ENCODE measurements at places on chromosomes 7 and 10. TPM values are rescaled to one million over a fixed set of nuclear protein-coding genes. Genes with fewer than 3 reads are reported as not detected.
A peak's percentile ranks its signal among the peaks of the same experiment; 100 is the strongest.

The NKX2-3 gene
- total RNA-seq, result not detected

DNA sequence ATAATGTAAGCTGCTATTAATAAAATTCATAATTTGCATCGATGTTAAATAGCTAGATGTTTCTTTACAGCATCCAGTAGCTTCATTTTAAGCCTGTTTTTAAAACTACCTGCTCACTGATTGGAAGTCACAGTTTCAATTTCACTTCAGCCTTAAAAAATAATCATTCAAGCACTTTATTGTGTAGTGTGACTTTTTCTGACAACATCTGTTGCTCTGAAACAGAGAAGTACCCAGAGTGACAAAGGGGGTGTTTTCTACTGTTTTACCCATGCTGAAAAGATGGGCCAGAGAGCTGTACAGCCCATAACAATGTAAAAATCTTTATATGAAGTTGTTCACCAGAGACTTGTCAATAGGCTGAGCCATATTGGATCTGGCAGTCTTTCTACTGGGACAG, 437.2 kb downstream of the MDFIC start:
- no peaks in the 10 kb centered on the region for H3K27me3 ChIP-seq
- no peak for DNase-seq
- no peak overlapping the region for H3K4me3 ChIP-seq

- peak; percentile 76 for DNase-seq
- H3K4me3 ChIP-seq, result no peak overlapping the region
- no peaks in the 10 kb centered on the region for H3K4me1 ChIP-seq
- H3K27me3 ChIP-seq, result peaks cover 9% of the 10 kb centered on the region
- H3K27ac ChIP-seq, result no peak overlapping the region
Observed at GRCh38 chr10:80413271-80413996, 5.1 kb downstream of the PRXL2A start.

The TMEM184A gene
- total RNA-seq, result under 0.01 TPM

DNA sequence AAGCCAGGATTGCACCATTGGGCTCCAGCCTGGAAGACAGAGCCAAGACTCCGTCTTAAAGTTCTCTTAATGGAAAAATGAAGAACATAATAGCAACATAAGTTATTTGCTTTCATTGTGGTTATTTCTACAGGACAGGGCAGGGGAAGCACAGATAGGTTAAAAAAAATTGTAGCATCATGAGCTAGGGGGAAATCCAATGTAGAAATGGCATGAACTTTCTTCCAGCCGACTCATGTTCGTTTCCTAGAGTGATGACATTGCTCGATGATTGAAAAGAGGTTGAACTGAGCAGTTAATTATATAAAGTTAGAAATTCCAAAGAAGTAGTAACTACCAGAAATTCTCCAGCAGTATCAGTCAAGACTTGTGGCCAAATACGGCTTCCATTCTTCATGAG, 64.9 kb downstream of the DAGLB start:
- H3K4me3 ChIP-seq, result no peak overlapping the region
- no peak for DNase-seq
- peaks cover 18% of the 10 kb centered on the region for H3K4me1 ChIP-seq
- peak overlapping the region; percentile 17 for H3K27ac ChIP-seq

GRCh38 chr7:103571586-103571985, 125.6 kb upstream of the SLC26A5 start:
- no peaks in the 10 kb centered on the region for H3K4me1 ChIP-seq
- H3K27me3 ChIP-seq, result no peaks in the 10 kb centered on the region
- H3K4me3 ChIP-seq, result no peak overlapping the region
- DNase-seq, result no peak
- H3K36me3 ChIP-seq, result no peaks in the 10 kb centered on the region

The CELF2 gene
- 25.1 TPM for total RNA-seq

GRCh38 chr7:31816810-31817209, 129.8 kb downstream of the PPP1R17 start:
- no peak overlapping the region for H3K27ac ChIP-seq
- no peaks in the 10 kb centered on the region for H3K4me1 ChIP-seq
- H3K36me3 ChIP-seq, result no peaks in the 10 kb centered on the region
- no peak overlapping the region for H3K4me3 ChIP-seq
- DNase-seq, result peak; percentile 10
- no peaks in the 10 kb centered on the region for H3K27me3 ChIP-seq

DNA sequence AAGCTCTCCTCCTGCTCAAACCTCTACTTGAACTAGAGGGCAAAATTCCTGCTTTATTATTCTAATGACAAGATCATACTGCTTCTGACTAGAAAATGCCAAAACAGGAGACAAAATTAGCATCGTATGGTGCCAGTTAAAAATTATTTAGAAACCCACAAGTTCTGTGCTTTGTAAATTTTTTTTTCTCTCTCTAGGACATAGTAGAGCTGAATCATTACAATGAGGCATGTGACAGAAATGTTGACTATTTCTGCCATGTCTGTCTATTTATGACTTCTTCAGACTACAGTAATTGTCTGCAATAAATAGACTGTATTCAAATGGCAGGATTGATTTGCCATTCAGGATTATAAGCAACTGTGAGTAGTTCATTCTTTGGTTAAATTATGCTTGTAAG, 335.8 kb downstream of the PRPF18 start:
- H3K27me3 ChIP-seq, result no peaks in the 10 kb centered on the region
- no peak overlapping the region for H3K4me3 ChIP-seq
- peaks cover 12% of the 10 kb centered on the region for H3K4me1 ChIP-seq
- H3K36me3 ChIP-seq, result no peaks in the 10 kb centered on the region
- H3K27ac ChIP-seq, result no peak overlapping the region

- H3K36me3 ChIP-seq, result no peaks in the 10 kb centered on the region
- DNase-seq, result no peak
- peak overlapping the region; percentile 65 for H3K4me3 ChIP-seq
- no peaks in the 10 kb centered on the region for H3K27me3 ChIP-seq
- no peaks in the 10 kb centered on the region for H3K4me1 ChIP-seq
Observed at GRCh38 chr10:71889388-71889987, 38.4 kb upstream of the PSAP start.

The TBC1D12 gene
- total RNA-seq, result 13.9 TPM

The GRM3 gene
- not detected for total RNA-seq

DNA sequence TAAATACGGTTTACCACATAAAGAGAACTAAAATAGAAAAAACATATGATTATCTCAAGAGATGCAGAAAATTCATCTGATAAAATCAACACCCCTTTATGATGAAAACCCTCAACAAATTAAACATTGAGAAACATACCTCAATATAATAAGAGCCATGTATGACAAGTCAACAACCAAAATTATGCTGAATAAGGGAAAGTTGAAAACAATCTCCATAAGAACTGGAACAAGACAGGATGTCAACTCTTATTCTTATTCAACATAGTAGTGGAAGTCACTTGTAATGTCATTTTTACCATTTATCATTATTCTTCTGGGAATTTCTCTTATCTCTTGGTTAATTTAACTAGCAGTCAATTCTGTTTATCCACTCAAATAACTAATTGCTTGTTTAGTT, 79.0 kb downstream of the PCDH15 start:
- no peaks in the 10 kb centered on the region for H3K4me1 ChIP-seq
- no peak for DNase-seq
- no peak overlapping the region for H3K27ac ChIP-seq
- no peaks in the 10 kb centered on the region for H3K27me3 ChIP-seq

DNA sequence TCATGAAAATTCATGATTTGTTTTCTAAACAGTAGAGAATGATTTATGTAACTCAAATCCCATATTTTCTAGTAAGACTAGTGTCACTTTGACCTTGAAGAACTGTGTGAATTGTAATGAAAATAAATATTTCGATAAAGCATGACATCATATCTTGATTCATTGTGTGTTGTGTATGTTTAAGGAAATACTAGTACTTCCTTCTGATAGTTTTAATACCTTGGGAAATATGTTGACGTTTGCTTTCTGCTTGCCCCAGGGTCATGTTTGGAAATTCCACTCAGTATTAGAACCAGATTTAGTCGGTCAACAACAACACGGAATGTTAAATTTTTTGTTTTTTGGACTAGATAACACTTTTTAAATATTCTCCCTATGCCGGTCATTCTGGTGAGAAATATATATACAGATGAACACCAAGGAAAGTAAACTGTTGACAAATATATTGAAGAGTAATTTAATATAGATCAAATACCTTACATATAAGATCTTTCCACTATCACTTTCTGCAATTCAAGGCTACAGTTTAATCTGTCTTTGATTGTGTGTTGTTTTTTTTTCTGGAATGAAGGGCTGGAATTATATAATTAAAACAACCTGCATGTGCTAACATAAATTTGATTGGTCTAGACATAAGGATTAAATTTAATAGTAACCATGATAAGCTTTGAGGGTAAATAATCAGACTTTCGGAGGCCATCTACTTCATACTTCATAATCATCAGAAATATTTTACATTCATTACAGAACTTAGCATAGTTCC, 126.2 kb downstream of the MDFIC start:
- no peaks in the 10 kb centered on the region for H3K27me3 ChIP-seq
- DNase-seq, result peak; percentile 88
- H3K4me3 ChIP-seq, result no peak overlapping the region

GRCh38 chr7:96548664-96549063, 161.0 kb downstream of the SEM1 start:
- DNase-seq, result no peak
- H3K27me3 ChIP-seq, result no peaks in the 10 kb centered on the region
- no peak overlapping the region for H3K4me3 ChIP-seq
- H3K4me1 ChIP-seq, result no peaks in the 10 kb centered on the region

DNA sequence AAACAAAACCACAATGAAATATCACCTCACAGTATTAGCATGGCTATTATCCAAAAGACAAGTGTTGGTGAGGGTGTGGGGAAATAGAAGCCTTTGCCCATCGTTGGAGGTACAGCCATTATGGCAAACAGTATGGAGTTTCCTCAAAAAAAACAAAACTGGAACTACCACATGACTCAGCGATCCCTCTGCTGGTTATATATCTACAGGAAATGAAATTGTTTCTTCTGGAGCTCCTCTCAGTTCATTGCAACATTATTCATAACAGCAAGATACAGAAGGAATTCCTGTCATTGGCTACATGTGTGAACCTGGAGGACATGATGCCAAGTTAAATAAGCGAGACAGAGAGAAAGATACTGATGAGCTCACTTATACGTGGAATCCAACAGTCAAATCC, 2.4 kb upstream of the UBE3C start:
- no peak overlapping the region for H3K27ac ChIP-seq
- peak; percentile 82 for DNase-seq
- H3K4me1 ChIP-seq, result peaks cover 8% of the 10 kb centered on the region
- no peak overlapping the region for H3K4me3 ChIP-seq

DNA sequence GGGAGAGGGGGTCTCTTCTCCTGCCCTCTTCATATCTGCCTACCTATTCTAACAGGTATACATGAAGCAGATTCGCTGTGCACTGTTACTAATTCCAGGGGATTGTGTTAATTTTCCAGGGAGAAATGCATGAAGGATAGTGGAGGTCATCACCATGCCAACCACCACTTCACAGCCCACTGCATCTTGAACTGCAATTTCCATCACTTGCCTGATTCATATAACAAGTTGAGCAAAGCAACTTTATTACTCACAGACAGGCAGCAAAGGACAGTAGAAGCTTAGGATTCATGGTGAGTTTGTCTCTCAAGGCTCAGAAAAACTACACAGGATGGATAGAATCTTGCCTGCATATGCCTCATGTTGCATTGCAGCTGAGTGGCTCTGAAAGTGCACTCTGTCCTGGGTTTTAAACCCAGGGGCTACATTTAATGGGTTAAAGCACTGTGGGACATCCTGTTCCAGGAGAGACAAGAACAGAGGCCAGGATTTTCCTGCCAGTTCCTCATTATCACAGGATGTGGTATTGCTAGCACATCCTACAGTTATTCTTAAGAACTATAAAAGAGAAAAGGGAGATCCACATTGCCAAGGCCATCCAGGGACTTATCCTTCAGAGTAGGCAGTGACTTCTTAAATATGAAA, 136.9 kb upstream of the PRSS1 start:
- DNase-seq, result peak; percentile 36
- H3K36me3 ChIP-seq, result no peaks in the 10 kb centered on the region
- H3K4me1 ChIP-seq, result peaks cover 3% of the 10 kb centered on the region
- H3K27me3 ChIP-seq, result no peaks in the 10 kb centered on the region

The SH3PXD2A gene
- 26.2 TPM for total RNA-seq

- DNase-seq, result peak; percentile 73
- H3K4me1 ChIP-seq, result no peaks in the 10 kb centered on the region
- no peaks in the 10 kb centered on the region for H3K27me3 ChIP-seq
- H3K27ac ChIP-seq, result peak overlapping the region; percentile 98
- H3K4me3 ChIP-seq, result peak overlapping the region; percentile 75
Observed at GRCh38 chr10:69123306-69123746, 652 bp upstream of the VPS26A start.

- no peak overlapping the region for H3K27ac ChIP-seq
- peak; percentile 20 for DNase-seq
- H3K4me3 ChIP-seq, result no peak overlapping the region
- H3K36me3 ChIP-seq, result no peaks in the 10 kb centered on the region
- H3K4me1 ChIP-seq, result no peaks in the 10 kb centered on the region
Observed at GRCh38 chr7:118863966-118864365, 639.5 kb downstream of the ANKRD7 start.

DNA sequence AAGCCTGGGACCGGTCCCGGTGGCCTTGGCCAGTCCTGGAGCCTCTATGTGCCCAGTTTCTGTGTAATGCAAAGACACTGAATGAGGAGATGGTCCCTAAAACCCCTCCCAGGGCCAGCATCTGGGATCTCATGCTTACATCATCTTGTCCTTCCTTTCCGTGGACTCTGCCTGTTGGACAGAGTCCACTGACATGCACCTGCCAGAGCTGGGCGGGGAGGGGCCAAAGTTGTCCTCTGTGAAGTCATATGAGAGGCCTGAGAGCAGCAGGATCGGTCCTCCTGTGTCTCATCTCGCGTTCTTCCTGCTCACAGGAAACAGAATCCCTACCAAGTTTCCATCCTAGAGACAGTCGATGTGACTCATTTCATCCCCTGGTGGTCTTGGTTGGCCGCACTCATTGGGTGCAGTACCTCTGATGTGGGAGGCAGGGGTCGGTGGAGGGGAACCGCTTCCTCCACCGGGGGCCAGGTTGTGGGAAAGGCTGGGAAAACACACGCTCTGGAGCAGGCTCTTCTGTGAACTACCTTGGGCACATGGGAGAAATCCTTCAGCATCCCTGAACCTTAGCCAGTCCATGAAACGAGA, 389.6 kb upstream of the PODXL start:
- DNase-seq, result no peak
- no peaks in the 10 kb centered on the region for H3K4me1 ChIP-seq
- H3K4me3 ChIP-seq, result no peak overlapping the region
- H3K36me3 ChIP-seq, result no peaks in the 10 kb centered on the region

The AGBL3 gene
- 1.3 TPM for total RNA-seq

Measured in fibroblast of lung (primary cell).